Inflammatory macrophage treated with lipopolysaccharide for 1 hour (primary cell): ENCODE measurements at places on chromosomes 16 and 17.

GRCh38 chr16:75416904-75417565 is 16.3 kb downstream of the CFDP1 start:
- no peak for DNase-seq

- no peak for DNase-seq
Observed at GRCh38 chr16:28884045-28884444, 5.8 kb downstream of the ATP2A1 start.

DNA sequence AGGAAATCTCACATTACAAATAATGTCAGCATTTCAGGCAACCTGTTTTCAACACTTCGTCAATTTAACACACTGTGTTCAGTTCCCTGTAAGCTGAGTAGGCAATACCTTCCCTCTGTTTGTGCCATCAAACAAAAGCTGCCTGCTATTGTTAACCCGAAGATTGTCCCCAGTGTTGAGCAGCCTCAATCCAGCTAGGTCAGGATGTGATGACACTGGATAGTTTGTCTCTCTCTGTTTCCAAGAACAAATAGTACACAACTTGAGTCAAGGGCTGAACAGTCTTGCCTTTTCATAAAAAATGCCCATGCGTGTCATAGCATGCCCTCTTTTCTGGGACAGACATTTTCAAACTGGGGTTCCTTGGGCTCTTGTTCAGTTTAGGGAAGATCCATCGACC is 36.4 kb downstream of the HSD17B2 start:
- DNase-seq = no peak

- no peak for DNase-seq
Observed at GRCh38 chr16:20325005-20325404, 2.3 kb downstream of the GP2 start.

- no peak for DNase-seq
Observed at GRCh38 chr17:46950342-46950996, 27.5 kb downstream of the GOSR2 start.

GRCh38 chr17:4100883-4101756 is 41.7 kb downstream of the ZZEF1 start:
- DNase-seq = peak; percentile 45

- DNase-seq = no peak
Observed at GRCh38 chr17:65762973-65763372, 201.5 kb upstream of the AXIN2 start.

DNA sequence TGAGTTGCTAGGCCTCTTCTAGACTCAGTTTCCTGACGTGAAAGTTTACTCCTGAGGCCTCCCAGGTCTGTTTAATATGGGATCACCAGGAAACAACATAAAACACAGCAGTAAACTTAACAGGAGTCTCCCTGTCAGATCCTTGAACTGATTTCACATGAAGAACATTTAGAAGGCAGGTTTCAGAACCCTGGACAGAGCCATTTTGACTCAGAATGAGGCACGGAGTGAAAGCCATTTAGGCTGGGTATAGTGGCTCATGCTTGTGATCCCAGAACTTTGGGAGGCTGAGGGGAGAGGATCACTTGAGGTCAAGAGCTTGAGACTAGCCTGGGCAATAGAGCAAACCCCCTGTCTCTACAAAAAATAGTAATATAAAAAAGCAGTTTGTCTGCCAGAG is 289.1 kb downstream of the CA10 start:
- DNase-seq = peak; percentile 9
